ENCODE measurements at places on chromosomes 6 and 20. TPM values are rescaled to one million over a fixed set of nuclear protein-coding genes. Genes with fewer than 3 reads are reported as not detected.

GRCh38 chr20:48944663-48945297 lies 23.3 kb downstream of the ARFGEF2 start:
- no peak for DNase-seq

- no peak for DNase-seq
These were observed 107.0 kb upstream of the BMP2 start for GRCh38 chr20:6660441-6660840.

GRCh38 chr20:38229376-38230252 lies 30.9 kb downstream of the KIAA1755 start:
- DNase-seq: peak; percentile 50

SAMD5 gene
- under 0.01 TPM for total RNA-seq

DNA sequence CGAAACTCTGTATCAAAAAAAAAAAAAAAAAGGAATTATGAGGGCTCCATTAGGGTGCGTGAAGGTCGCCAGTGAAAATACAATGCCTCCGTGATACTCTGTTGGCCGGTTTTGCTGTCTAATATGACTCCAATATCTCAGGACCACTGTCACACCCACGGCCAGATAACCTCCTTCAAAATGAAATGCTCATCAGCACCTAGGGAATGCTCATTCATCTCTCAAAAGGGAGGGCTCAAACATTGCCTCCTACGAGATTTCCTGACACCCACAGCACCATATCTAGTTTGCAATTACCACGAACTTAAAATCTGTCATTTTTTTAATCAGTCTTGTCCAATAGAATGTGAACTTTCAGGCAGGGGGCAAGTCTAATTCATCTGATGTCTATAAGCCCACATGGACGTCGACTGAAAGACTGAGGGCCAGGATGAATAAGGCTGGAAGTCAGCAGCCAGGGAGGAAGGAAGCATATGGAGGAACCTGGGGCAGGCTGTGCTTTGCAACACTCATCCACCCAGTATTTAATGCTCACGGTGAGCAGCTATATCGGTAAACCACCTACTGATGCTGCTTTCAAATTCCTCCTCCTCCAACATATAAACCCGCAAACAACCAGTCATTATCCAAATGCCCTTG lies 42.8 kb downstream of the MAP3K5 start:
- DNase-seq: no peak

RCAN2 gene
- 1.9 TPM for total RNA-seq

- no peak for DNase-seq
These were observed 255.0 kb upstream of the ZFP64 start for GRCh38 chr20:52446421-52447224.

NHSL1 gene
- 4.7 TPM for total RNA-seq

GRCh38 chr6:110902091-110902490 lies 27.5 kb downstream of the AMD1 start:
- no peak for DNase-seq

GRCh38 chr6:153980171-153980570 lies 58.9 kb upstream of the OPRM1 start:
- no peak for DNase-seq

DNA sequence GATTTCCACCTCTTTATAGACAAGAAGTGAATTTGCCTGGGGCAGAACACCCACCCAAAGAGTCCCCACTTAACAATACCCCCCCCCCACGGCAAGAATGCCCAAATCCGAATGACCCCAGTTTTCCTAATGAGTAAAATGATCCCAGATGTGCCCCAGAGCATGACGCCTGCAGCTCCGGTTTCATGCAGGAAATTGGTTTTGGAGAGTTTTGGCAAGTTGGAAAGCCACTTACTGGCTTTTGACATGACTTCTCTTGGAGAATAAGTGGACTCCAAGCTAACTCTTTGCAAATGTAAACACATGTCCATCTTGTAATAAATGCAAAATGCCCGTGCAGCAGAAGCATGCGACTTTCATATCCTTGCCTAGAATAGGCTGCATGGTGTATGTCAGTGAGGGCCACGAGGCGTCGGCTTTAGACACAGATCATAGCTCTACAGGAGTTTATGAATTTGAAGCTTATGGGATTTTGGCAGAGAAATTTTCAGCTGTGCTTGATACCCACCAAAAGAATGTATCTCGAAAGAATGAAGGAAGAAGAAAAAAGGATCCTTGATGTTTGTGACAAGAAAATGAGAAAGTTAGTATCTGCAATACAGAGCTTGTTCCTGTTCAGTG lies 24.2 kb downstream of the EDN3 start:
- DNase-seq: no peak

DNA sequence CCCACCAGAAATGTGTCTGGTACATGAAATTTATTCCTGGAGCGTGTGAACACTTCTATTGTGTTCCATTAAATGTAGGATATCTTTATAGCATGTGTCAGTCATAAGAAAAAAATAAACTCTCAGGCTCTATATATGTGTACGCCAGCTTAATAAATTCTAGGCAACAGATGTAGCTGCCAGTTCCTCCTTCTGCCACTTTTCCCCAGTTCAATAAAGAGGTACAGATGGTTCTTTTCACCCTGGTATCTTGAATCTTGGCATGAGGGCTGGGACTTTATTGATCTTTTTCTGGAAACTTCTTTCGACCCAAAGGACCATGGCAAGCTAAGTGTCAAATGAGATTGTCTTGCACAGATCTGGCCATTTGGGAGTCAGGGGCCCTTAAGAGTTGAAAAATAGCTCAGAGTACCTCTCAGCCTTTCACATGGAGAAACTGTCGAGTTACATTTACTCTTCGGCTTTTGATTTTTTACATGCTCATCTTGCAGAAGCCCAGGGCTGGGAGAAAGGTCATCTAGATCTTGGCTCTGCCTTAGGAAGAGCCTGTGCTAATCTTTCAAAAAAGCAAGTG lies 240.9 kb downstream of the DOK5 start:
- no peak for DNase-seq

DNA sequence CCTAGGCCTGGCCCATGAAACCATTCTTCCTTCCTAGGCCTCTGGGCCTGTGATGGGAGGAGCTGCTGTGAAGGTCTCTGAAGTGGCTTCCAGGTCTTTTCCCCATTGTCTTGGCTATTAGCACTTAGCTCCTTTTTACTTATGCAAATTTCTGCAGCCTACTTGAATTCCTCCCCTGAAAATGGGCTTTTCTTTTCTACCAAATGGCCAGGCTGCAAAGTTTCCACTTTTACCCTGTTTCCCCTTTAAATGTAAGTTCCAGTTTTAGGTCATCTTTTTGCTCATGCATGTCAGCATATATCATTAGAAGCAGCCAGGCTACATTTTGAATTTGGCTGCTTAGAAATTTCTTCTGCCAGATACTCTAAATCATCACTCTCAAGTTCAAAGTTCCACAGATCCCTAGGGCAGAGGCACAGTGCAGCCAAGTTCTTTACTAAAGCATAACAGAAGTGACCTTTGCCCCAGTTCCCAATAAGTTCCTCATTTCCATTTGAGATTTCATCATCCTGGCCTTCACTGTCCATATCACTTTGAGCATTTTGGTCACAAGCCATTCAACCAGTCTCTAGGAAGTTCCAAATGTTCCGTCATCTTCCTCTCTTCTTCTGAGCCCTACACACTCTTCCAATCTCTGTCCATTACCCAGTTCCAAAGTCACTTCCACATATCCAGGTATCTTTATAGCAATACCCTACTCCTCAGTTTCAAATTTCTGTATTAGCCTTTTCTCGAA lies 71.9 kb downstream of the TBC1D7 start:
- peak; percentile 14 for DNase-seq

Measured in fibroblast of villous mesenchyme (primary cell).